ENCODE measurements at places on chromosomes 2 and 18. TPM values are rescaled to one million over a fixed set of nuclear protein-coding genes. Genes with fewer than 3 reads are reported as not detected.

DNA sequence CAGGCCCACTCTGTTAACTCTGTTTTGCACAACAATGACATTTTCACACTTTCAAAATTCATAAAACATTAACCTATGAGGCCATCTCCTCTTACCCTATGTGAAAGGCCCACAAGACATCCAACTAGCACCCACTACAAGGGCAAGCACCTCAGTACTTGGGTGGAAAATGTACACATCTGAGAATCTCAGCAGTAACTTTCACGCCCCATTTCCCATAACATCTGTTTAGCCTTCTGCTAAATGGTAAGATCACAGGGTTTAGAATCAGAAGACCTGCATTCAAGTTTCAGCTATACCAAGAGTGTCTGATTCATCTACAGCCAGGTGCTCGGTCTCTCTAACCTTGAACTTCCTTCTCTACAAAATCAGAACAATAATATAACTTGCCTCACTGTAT is 89.2 kb downstream of the SP100 start:
- no peak for DNase-seq

Gene KATNAL2
- polyA plus RNA-seq, result 12.6 TPM

DNA sequence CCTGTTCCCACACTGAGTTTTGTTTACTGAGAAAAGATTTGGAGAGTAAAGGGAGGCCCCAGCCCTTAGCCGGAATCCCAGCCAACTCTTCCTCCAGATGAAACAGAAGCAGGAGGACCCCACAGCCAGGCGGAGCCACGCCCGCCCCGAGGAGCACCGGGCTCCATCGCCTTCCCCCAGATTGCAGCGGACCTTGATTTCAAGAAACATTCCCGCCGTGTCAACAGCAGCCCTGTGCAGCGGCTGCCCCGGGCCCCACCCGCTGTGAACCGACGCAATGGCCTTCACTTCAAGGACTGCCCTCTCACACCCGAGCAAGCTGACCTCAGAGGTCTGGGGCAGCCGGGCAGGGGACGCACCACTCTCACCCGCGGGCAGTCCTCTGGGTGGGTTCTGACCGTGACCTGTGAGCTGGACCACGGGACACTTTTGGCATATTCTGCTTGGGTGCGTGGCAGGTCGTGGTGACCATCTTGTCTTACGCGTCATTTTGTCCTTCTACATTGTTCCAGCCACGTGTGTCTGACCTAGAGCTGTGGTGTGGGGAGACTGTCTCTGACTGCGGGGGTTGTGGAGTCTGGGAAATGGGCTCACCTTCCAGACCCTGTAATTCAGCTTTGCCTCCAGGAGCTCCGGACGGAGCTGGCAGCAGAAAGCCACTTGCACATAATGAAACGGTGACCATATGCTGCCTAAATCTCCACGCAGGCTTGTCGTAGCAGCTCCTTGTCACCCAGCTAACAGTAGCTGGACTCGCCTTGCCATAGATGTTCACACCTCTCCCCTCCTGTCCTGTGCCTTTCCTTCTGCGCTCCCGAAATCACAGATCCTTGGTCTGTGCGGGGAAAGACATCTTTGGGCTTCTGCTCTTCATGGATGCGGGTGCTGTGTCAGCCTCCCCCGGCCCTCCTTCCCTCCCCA is 32.0 kb upstream of the INHBB start:
- no peak for DNase-seq

- DNase-seq, result no peak
Observed at GRCh38 chr2:173248381-173248780, 106.3 kb upstream of the CDCA7 start.

Gene CPS1
- polyA plus RNA-seq, result 4.4 TPM

DNA sequence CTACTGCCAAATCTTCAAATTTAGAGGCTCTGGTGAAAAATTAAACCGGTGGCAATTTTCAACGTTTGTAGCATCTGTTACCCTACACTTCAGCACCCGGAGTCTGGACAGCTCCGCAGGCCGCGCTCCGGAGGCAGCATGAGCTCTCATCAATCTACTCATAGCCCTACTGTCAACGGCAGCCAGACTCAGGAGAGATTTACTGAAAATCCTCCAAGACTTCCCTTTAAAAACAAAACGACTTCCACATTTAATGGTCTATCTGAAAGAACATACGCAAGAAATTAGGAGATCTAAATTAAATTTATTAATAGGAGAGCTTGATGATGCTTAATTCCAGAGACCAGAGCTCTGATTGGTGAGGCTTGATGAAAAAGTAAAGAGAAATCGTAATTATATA is 970 bp upstream of the ADCYAP1 start:
- DNase-seq, result peak; percentile 38

DNA sequence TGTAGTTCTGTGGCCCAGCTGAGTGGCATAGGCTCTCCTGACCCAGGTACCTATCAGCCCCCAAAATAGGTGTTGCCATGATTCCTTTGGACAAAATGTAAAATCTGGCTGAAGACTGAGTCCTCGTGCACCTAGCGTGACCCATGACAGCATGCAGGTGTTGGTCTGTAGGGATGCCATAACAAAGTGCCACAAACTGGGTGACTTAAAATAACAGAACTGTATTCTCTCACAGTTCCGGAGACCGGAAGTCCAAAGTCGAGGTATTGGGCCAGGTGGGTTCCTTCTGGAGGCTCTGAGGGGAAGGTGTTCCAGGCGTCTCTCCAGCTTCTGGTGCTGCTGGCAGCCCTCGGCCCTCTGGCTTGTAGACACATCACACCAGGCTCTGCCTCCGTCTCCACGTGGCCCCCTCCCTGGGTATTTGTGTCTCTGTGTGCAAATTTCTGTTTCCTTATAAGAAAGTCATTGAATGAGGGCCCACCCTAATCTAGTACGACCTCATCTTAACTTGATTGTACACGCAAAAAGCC is 34.5 kb downstream of the LRRFIP1 start:
- no peak for DNase-seq

Gene NOSTRIN
- polyA plus RNA-seq, result 30.3 TPM

Gene SH2D6
- 0.27 TPM for polyA plus RNA-seq

- DNase-seq, result no peak
Observed at GRCh38 chr2:160918258-160918657, 242.0 kb upstream of the TANK start.

- no peak for DNase-seq
Observed at GRCh38 chr18:75179819-75180600, 28.9 kb downstream of the PTGR3 start.

DNA sequence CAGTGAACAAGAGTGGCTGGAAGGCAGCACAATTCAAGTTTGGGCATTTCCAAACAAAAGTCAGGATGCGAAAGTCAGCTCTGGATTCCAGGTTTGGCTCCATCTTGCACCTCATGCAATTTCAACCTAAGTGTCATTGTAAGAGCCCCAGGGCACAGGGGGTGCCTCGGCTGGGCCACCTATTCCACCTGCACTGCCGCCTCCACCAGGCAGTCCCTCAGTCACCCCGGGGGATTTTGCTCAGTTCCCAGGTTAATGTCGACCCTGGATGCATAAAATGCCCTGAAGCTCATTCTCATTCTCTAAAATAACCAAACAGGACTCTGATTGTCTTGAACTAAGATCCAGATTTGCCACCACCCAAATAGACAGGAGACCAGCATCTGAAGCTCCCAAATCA is 77.6 kb downstream of the EDAR start:
- DNase-seq, result no peak

DNA sequence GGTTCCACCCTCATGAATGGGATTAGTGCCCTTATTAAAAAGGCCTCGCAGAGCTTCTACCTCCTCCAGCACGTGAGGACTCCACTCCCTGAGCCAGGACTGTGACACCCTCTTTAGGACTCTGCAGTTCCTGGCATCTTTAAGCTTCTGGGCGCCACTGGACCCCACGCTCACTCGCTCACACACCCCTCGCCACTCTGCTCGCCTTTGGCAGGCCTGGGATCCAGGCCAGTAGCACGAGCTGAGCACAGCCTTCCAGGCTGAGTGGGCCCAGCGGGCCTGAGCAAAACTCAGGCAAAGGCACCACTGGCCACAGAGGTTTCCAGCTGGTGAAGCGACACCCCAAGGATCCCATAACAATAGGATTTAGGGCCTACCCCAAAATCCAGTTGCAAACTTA is 107.9 kb upstream of the GPC1 start:
- DNase-seq, result no peak

- no peak for DNase-seq
Observed at GRCh38 chr2:220779931-220780330, 792.2 kb downstream of the EPHA4 start.

DNA sequence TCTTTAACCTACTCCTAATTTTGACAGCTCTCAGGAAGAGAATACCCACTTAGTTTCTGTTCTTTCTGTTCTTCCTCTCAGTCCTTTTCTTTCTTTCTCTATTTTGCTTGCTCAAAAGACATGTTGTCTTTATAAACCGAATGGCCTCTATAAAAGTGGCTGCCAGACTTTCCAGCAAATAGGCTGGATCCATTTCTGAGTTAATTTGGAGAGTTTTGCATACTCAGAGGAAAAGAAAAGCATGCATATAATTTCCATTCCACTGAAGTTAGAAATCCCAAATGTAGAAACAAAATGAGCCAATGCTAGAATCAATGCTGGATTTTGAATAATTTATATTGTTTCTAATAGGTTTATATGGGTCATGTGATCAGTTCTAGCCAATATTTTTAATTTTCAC is 65.9 kb downstream of the FAM124B start:
- DNase-seq, result no peak

DNA sequence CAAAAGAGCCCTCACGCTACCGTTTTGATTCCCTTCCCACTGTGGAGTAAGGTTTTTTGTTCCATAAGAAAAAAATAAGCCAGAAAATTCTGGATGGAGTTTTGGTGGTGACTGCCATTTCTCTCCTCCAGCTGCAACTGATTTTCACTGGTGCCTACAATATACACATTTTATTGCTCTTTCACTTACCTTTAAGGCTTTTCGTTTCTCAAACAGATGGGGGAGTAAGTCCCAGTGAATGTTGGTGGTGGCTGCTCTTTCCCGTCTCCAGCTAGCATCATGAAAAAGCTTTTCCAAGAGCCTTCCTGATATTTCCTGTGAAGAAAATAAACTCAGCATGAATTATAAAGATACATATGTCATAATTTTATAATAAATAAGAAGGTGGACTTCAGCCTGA is 932.5 kb upstream of the PIK3C3 start:
- no peak for DNase-seq

- peak; percentile 14 for DNase-seq
Observed at GRCh38 chr2:88880441-88880953, 189.0 kb downstream of the RPIA start.

Gene DRC1
- 3.6 TPM for polyA plus RNA-seq

DNA sequence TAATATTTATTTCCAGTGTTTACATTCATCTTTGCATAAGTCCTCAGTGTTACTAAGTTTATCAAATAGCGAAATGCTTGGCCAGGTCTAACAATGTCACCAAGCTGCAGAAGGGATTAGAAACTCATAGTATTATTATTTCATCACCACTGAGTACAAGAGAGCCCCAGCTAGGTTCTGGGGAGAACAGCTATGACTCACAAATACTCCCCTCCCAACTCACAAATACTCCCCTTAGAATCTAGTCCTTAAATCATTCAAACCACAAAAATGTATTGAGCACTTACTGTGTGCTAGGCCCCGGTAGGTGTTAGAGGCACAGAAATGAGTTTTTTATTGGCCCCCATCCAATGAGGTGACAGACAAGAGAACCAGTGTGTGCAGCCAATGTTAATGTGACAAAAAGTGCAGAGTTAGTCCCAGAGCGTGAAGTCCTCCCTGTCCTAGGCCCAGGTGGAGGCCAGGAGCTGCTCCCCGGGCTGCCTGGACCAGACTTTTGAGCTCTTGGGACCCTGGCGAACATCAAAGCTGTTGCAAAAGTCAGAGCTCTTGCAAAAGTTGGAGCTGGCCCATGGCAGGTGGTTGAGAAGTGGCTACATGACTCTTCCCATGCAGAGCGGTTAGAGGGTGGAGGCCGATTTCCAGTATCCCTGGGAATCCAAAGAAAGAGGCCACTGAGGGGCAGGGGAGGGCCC is 9.8 kb downstream of the STEAP3 start:
- DNase-seq, result no peak

GRCh38 chr2:41903474-41904135 is 144.2 kb upstream of the PKDCC start:
- no peak for DNase-seq

Gene DQX1
- polyA plus RNA-seq, result 0.35 TPM

Gene ASXL3
- 7.3 TPM for polyA plus RNA-seq

Gene CREB1
- 65.7 TPM for polyA plus RNA-seq

GRCh38 chr2:100063459-100063953 is 78.9 kb downstream of the AFF3 start:
- DNase-seq, result no peak

GRCh38 chr2:20664071-20664390 is 2.9 kb upstream of the GDF7 start:
- no peak for DNase-seq

Gene ERMN
- polyA plus RNA-seq, result 0.33 TPM

Gene CMPK2
- 6.9 TPM for polyA plus RNA-seq

Gene C2orf72
- 3.1 TPM for polyA plus RNA-seq

Gene NEURL3
- 0.15 TPM for polyA plus RNA-seq

DNA sequence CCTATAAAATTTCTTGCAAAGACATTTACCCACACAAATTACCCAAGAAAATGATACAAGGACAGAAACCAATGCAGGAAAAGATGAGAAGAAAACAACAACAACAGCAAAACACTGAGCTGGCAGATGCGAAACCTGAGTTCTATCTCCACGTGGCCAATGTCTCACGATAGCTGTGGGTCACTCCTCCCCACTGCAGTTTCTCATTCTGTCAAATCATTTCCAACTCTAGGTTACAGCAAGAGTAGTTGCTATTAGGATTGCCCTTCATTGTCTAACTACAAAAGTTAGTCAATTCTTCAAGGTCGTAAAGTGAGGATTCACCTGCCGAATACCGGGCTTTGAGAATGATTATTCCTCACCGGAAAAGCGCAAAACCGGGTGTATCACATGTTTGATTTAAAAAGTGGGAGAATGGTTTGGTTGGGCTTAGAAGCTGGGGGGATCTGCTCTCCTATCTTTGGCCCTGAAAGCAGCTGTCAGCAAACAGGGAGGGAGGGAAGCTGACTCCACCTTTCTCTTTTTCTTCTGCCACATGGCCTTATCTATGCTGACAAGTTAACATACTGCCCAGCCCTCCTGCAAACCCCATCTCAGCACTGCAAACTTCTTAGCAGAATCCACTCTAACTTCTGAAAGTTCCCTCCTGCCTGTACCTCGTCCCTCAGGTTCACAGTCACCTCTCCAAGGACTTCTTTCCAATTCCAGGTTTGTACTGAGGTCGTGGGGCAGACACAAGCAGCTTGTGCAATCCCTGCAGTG is 473.0 kb downstream of the SOX11 start:
- no peak for DNase-seq

DNA sequence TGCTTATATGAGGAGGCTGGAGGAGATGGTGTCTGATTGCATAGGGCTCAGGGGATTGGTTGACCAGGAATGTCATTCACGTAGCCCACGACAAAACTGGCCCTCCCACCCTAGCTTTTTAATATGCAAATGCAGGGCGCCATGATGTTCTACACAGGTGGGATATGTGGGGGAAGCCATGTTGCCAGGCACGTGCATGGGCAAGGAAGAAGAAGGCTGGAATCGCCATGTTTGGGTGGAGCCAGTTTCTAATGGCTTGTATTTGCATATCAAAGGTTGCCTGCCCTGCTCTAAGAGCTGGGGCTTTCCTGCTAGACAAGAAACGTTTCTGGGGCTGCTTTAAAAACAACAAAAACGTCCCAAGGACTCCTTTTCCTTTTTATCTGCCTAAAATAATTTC is 26.5 kb upstream of the LINC00305 start:
- no peak for DNase-seq
